ENCODE measurements at places on chromosomes 4 and X.

DNA sequence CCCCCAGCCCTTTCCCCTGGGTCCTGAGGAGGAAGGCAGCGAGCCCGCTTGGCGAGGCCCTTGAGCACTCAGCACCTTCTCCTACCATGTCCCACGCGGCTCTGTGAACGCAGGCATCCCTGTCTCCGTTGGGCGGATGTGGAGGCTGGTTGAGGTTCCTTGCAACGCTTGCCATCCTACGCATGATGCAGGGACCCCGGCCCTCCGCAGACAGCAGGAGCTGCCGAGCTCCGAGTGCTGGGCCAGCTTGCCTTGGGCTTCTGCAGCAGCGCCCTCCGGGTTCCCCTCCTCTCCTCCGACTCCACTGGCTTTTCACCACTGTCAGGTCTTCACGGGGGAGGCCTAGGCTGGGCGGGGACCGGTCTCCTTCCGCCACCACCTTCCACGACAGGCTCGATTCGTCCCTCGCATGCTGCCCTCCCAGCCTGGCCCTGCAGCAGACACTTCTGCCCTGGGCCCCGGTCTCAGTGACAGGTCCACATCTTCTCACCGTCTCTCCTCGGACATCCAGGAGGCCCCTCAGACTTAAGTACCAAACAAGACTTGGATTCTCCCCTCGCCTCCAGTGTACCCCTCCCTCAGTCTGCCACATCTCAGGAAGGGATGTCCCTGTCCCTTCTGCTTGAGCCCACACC lies 67.6 kb upstream of the HGFAC start:
- no peak for DNase-seq

GRCh38 chrX:37509349-37509748 lies 62.1 kb upstream of the LANCL3 start:
- DNase-seq = no peak

- no peak for DNase-seq
These were observed 2.7 kb downstream of the HS6ST2 start for GRCh38 chrX:132955690-132956089.

GRCh38 chr4:101295691-101296090 lies 51.6 kb downstream of the PPP3CA start:
- DNase-seq = no peak

DNA sequence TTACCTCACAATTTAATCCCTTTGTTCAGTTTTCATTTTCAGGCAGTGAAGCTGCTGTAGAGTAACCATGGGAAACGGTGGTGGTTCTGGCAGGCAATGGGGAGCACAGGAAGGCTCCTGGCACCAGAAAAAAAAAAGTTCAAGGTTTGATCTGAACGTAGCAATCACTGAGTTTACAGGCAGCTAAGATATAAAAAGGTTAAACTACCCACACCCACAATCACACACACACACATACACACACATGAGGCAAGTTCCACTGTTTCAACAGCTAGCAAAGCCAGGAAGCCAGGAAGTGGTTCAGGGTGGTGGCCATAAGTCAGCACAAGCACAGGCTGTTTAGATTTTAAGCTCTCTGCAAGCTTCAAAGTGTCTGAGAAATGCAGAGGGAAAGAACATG lies at the start of gene SULT1B1:
Gene SULT1B1, minus strand, starts transcription at position 166 of the 400 bp plus-strand sequence. CDS start 5,403 bp downstream, outside the sequence.
- peak; percentile 8 for DNase-seq

GRCh38 chr4:153790962-153791551 lies 2.2 kb upstream of the SFRP2 start:
- DNase-seq = no peak

GRCh38 chr4:109389369-109390114 lies 44.1 kb upstream of the SEC24B start:
- no peak for DNase-seq

- DNase-seq = no peak
These were observed 55.0 kb downstream of the EFNB1 start for GRCh38 chrX:68883800-68884199.

DNA sequence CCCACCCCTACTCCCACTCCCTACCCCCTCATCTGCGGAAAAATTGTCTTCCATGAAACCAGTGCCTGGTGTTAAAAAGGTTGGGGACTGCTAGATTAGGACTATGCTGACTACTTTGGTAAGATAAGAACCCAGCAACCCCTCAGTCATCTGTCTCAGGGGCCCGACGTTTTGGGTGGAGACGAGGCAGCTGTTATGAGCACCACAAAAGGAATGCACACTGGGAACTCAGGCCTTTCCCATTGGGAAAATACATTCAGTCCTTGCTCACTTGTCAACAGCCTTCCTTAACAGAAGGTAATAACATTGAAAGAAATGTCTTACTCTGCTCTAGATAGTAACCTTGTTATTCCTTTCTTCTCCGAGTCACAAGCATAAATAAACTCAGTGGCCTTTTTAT lies 310.8 kb downstream of the AFF2 start:
- DNase-seq = no peak

DNA sequence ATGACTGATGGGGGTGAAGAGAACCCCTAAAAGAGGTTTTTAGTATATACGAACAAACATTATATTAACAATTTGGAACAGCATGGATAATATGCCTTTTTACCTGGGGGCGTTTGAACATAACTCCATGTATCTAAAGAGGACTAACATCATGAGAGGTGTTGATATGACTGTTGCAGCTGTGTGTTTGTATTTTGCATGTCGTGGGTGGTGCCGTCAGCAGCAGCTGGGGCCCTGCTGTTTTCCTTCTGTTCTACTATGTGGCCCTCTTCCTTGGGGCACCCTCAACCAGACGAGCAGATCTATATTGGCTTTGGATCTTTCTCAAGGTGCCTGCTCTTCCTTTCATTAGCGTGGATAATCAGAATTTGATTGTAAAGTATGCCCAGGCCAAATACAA lies 11.2 kb downstream of the GBA3 start:
- DNase-seq = no peak

- peak; percentile 23 for DNase-seq
These were observed 171.8 kb upstream of the TTC29 start for GRCh38 chr4:147117431-147117830.

DNA sequence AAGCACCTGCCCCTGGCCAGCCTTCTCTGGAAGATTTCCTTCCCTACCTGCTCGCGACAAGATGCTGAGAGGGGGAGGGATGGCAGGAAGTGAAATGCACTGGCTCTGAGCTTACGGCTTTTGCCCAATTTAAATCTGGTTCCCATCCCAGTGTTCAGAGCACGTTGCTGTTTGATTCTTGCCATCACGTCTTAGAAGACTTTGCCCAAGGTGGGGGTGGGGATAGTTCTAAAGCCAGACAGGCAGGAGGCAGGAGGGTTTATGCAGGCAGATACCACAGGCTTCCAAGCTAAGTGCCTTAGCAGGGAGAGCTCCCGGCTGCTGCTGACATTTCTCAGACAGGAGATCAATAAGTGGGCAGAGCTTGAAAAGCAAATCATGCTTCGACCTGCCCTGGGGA lies 393.9 kb downstream of the MID1IP1 start:
- DNase-seq = no peak

DNA sequence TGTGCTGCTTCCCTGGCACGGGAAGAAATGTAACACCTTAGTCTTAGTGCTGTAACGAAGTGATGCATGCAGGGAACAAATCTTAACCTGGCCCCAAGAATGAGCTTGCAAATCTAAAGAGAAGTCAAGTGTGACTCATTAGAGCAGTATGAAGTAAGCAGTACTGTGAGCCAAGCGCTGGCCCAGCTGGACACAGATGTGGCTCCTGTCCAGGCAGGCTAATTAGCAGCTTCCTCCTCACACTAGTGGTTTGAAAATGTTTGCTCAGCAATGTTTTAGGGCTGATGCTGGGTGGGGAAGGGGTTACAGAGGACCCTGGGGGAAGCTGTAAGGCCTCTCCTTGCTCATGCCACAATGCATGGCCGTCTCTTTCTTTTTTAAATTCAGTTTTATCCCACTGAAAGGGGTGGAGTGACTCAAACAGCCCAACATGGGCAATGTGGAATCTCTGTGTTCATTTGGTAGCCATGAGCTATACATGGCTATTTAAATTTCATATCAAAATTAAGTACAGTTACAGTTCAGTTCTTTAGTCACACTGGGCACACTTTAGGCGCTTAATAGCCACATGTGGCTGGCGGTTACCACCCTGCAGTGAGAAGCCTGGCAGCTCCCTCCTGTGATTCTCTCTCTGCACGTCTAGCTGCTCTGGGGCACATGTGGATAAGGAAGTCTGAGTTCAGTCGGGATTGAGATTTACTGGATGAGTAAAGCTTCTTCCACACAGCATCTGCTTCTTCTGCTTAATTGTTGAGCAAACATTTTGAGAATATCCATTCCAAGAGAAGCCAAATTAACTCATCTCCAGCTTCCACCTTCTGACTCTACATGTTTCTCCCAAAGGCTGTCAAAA lies 48.8 kb downstream of the MAP7D2 start:
- DNase-seq = peak; percentile 39

GRCh38 chr4:687048-687970 lies 1.6 kb downstream of the SLC49A3 start:
- DNase-seq = peak; percentile 77

GRCh38 chrX:54819201-54819600 lies 11.7 kb downstream of the MAGED2 start:
- no peak for DNase-seq

DNA sequence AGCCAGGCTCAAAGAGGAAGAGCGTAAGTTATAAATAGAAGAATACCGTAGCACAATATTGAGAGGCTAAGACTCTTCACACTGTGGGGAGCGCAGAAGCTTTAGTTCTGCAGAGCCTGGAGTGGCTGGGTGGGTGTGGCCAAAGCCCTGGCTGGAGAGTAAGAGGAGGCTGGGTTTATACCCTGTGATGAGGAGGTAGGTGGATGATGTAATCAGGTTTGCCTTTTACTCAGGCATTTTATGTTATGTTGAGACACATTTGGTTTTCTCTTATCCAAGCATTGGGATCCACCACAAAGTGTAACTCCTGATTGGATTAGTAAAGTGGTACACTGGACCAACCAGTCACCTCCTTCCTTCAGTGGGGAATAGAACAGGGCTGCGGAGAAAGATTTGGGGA lies 13.9 kb downstream of the CDS1 start:
- peak; percentile 57 for DNase-seq

GRCh38 chr4:26864899-26865298 lies 4.3 kb downstream of the STIM2 start:
- no peak for DNase-seq

- no peak for DNase-seq
These were observed 583.1 kb downstream of the INPP4B start for GRCh38 chr4:142262956-142263355.

GRCh38 chr4:122583906-122584305 lies 37.0 kb downstream of the IL21 start:
- no peak for DNase-seq

DNA sequence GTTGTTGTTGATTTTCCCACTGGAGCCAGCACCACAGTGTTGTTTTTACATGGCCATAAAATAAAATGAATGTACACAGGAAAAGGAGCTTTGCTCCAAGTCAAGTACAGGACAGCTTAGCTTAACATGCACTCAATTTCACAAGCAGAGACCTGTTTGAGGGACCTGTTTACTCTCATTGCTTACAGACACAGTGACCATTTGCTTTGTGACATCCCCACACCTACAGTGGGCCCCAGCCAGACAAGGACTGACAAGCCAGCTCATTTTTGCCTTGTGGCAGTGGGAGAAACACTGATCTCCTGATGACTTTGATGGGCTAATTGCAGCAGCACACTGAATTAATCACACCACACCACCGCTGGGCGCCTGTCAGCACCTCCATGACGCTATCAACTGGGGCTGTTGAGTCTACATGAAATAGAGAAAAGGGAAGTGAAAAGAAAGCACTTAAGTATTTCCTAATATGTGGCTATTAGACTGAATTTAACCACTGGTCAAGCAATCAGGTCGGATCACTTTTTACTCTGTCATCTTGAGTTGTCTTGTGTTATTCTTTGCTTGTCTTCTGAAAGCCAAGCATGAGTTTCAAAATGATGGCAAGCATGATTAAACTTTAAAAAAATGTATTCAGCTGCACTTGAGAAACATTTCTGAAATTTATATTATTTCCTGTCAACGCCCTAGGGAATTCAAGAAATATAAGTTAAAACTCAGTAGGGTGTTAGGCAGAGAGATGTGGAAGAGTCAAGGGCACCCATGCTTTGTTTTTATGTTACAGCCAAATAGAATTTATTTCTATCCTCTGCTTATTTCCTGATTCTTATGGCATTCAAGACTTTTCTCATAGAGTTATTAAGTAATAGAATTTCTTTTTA lies 557.7 kb downstream of the RAB28 start:
- no peak for DNase-seq

- no peak for DNase-seq
These were observed 15.4 kb downstream of the GK start for GRCh38 chrX:30668581-30668980.

DNA sequence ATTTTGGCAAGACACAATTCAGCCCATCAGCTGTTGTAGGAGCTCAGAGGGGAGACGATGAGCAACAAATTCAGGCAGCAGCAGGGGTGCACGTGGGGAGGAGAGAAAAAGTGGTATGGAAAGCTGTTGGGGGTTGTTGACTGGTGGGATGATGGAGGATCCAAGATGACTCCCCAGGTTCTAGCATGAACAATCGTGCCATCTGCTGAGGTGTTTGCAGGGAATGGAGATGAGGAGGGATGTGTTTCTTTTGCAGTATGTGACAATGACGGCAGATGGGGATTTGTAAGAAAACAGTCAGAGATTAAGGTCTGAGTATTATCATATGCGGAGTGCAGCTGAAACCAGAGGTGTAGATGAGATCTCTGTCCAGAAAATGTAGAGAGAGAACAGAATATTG lies 63.3 kb downstream of the SEL1L3 start:
- DNase-seq = no peak

- DNase-seq = no peak
These were observed 2.0 kb upstream of the TMPRSS11D start for GRCh38 chr4:67885762-67886161.

Data from LoVo (cell line).